EL (cell line): ENCODE measurements at places on chromosomes 5 and 9.
A peak's percentile ranks its signal among the peaks of the same experiment; 100 is the strongest.

DNA sequence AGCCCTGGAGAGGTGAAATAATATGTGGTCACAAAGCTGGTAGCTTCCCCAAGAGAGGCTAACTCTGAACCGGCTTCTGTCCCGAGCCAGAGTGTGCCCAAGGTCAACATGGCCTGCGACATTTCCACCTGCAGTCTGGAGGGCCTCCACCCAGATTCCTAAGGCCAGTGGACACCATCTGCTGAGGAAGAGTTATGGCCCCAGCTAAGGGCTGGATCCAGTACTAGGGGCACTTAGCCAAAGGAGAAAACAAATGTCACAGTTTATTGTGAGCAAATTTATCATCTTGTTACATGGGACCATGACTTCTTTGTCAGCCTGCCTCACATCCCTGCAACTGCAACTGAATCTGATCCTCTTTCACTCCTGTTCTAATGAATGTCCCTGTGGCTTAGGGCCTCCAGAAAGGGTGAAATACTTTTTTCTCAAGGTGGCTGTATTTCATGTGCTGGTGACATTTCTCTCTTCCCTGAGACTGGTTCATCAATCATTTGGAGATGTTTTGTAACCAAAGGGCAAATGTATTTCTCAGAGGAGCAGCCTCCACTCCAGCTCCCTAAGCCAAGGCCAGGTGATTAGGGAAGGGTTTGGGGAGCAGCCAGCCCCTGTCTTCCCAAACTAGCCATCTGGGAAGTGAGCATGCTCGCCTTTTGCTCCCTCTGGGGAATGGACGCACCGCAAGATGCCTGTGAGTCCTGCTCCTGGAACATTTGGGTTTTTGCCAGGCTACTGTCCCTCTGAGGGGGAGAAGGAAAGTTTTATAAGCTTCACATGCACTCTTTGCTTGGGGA lies 148.3 kb downstream of the CMYA5 start:
- no peak for DNase-seq

- DNase-seq, result no peak
These were observed 53.4 kb upstream of the RARS1 start for GRCh38 chr5:168432903-168433302.

GRCh38 chr9:109604781-109605180 lies 106.7 kb upstream of the PTPN3 start:
- no peak for DNase-seq

DNA sequence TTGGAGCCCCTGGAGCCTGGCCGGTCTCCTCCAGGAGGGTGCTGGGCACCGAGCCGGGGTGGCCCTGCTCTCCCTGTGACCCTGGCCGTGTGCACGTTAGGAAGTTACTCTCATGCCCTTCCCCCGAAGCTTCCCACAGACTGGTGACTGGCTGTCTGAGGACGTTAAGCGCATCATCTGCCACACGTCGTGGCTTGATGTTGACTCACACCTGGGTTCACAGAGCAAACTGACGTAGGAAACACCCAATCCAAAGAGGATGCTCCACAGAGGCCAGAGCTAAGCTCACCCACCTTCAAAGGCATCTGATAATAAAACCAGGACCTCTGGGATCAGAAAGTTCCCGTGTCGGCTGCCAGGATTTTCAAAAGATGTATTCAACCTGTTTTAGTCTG lies 152.9 kb upstream of the PHYKPL start:
- no peak for DNase-seq

DNA sequence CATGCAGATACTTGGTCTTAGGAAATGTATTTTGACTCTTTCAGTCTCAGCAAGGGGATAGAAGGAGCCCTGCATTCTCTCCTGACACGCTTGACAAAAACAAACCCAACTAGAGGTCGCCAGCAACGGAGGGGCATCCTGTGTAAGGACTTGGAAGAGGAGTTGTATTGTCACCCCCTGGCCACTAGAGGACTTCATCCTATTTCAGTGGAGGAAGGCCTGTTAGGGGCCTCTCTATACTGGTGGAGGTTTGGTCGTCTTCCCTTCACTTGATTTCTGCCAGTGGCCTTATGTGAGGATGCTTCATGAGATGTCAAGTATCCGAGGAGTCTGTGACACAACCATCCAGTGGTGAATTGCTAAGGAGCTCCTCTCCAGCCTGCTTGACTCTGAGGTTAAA lies 122.8 kb upstream of the STC2 start:
- peak; percentile 37 for DNase-seq

DNA sequence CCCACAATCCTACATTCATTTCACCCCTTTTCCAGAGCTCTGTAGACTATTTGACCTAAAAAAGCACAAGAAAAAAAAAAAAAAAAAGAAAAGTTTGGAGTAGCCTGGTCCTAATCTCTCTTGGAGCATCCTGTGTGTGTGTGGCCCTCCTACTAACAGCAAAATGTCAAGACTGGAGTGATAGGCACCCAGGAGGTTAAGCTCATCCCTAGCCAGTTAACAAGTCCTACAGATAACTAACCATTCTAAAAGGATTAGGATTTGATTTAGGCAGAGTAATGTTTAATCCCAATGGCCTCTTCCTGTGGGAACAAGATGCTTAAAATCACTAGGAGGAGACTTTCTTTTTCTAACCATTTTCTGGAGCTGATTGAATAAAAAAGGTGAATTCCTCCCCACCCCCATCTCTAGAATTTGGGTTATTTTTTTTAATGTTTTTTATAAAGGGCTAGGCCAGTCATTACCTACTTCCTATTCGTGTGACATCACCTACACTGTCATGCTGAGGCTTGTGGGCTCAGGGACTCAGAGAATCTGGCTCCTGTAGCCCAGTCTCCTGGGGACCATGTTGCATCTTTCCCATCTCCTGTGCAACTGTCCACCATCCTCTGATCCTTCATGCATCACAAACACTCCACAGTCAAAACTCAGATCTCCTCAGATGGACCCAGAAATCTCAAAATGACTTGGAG lies 43.2 kb upstream of the NR3C1 start:
- no peak for DNase-seq

GRCh38 chr5:79640571-79641055 lies 28.4 kb downstream of the TENT2 start:
- DNase-seq, result no peak

DNA sequence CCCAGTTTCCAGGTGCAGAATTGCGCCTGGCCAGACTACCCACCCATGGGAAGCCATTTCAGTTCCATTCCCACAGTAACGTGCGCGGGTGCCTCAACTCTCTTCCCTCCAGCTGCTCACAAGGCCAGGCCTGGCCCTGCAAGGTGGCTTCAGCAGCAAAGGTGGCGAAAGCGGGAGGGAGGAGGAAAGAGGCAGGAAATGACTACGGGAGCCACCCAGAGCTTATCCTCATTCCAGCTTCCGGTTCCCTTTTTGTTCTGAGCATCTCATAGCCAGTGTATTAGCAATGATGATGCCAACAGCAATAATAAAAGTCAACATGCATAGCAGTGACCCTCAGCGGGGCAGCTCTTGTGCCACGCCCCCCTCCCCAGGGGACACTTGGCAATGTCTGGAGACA lies 101.5 kb upstream of the BOD1 start:
- DNase-seq, result no peak

GRCh38 chr5:175381130-175381529 lies 62.9 kb downstream of the DRD1 start:
- no peak for DNase-seq

- DNase-seq, result no peak
These were observed 237.4 kb downstream of the NR2F1-AS1 start for GRCh38 chr5:93343570-93343969.

DNA sequence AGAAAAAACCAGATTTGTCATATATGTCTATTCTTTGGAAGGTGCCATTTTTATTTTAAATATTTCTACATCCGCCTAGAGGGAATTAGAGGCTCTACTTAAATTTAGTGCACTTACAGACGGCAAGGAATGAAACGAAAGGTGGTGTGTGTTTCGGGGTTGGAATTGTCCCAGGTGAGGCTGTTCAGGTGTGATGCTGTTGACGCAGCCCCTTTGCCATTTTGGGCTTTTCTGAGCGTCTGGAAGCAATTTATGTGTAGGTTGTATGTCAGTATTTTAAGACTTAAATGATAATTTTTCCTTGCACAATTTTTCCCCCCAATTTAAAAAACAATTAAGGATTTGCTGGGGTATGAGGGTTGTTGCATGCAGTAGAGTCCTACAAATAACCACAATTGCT lies 2.0 kb downstream of the TENT4A start:
- no peak for DNase-seq

DNA sequence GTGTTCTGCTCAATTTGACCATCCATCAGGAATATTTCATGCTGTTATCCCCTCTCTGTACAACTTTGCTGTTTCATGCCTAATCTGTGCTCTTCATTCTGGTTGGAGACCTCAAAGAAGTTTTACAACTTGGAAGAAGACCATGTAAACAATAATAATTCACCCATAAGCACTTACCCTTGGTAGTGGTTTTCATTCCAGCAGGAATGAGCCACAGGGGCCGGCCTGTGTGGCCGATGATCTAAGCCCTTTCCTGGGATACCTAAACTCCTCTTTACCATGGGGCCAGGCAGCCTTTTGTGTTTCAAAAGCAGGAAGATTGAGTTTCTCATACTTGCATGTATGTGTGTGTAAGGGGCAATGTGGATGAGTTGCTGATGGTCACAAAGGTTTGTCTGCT lies 165.0 kb downstream of the FGF1 start:
- peak; percentile 64 for DNase-seq

GRCh38 chr9:90735952-90736351 lies 65.7 kb upstream of the SYK start:
- no peak for DNase-seq

DNA sequence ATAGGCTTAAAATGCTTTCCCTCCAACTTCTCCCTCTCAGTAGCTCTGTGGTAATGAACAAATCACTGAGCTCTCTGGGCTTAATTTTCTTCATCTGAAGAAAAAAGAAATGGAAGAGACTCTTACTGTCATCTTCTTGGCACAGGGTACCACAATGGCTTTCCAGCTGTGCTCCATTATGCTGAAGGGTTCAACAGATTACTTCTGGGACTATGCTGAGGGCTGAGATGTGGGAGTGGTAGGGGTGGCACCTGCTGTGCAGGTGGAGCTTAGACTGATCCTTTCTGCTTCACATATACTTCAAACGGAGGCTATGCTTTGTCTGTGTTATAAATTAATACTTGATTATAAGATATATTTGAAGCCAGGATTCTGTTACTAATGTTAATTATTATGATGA lies 840.2 kb upstream of the C9orf72 start:
- DNase-seq, result no peak
